ENCODE measurements at places on chromosomes 7 and 10.

DNA sequence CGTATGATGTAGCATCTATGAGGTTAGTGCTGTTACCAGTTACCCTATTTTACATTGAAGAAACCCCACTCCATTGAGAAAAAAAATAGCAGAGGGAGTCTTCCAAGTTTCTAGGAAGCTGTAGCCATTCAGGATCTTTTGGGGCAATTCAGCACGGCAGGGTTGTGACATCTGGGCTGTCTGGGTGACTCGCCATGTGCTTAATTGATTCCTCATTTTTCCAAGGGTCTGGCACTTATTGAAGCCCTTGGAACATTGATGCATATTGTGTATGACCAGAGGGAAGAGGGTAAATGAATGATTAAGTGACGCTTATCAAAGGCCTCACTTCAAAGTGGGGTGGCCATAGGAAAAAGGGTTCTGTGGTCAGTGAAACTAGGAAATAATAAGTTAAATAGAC, 248.7 kb downstream of the ARHGAP12 start:
- DNase-seq, result no peak

GRCh38 chr7:153588586-153588985, 463.6 kb upstream of the DPP6 start:
- no peak for DNase-seq

GRCh38 chr10:85557077-85557476, 809.5 kb downstream of the GRID1 start:
- DNase-seq, result no peak

- no peak for DNase-seq
Observed at GRCh38 chr7:117872561-117873309, 506 bp downstream of the CTTNBP2 start.

GRCh38 chr7:142420554-142421362, 162.9 kb upstream of the PRSS58 start:
- no peak for DNase-seq

- DNase-seq, result no peak
Observed at GRCh38 chr7:139661043-139661440, 116.8 kb downstream of the HIPK2 start.

DNA sequence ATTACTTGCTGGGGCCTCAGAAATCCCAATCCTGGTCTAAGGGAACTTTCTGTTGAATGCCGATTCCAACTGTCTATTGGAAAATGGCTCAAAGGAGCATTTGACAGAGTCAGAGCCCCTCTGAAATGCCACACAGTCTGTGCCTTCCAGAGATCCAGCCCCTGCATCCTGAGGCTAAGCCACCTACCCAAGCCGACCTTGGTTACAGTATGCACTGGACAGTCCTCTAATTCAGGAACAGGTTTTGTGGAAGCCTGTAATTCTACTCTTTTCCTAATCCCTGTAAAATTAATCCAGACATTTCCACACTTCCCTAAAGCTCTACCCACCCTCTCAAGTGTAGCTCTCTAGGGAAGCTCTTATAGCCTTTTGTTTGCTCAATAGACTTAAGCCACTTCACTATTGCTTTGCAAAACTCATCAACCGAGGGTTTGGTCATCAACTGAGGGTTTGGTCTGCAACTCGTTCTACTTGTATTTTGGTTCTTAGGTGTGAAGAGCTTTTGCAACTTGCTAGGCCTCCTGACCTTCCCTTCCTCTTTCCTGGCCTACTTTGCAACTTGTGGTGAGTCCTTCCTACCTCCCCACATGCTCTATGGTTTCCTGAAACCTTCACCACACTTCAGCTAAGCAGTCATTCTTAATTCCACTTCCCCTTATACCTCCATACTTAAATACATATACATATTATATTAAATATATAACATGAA, 364.8 kb downstream of the SFMBT2 start:
- peak; percentile 46 for DNase-seq

DNA sequence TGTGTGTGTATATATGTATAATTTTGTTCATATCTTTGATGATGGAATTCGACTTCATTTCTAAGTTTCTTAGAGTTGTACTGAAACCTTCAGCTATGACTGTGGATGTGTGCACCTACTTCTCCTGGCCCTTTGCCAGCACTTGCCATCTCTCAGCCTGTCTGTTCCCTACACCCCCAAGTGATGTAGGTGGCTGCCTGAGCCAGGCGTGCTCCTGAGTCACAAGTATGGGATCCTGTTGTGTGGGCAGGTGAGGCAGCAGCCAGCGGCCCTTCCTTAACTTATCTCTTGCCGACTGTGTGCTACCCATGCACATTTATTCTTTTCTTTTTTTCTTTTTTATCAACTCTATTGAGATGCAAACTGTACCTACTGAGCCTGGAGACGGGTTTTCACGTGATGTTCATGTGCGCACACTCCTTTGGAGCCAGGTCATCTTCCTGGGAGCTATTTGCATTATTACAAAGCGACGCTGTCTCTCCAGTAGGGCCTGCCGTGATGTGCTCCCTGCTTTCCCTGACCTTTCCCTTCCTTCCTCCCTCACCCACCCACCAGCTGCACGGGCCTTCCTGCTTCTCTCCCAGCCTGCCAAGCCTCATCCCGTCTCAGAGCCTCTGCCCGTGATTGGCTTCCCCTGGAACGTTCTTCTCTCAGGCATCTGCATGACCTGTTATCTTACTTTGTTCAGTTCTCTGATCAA, 31.3 kb upstream of the GALNT11 start:
- no peak for DNase-seq
